Effector memory CD8-positive, alpha-beta T cell (primary cell): ENCODE measurements at places on chromosomes 12 and 14.

DNA sequence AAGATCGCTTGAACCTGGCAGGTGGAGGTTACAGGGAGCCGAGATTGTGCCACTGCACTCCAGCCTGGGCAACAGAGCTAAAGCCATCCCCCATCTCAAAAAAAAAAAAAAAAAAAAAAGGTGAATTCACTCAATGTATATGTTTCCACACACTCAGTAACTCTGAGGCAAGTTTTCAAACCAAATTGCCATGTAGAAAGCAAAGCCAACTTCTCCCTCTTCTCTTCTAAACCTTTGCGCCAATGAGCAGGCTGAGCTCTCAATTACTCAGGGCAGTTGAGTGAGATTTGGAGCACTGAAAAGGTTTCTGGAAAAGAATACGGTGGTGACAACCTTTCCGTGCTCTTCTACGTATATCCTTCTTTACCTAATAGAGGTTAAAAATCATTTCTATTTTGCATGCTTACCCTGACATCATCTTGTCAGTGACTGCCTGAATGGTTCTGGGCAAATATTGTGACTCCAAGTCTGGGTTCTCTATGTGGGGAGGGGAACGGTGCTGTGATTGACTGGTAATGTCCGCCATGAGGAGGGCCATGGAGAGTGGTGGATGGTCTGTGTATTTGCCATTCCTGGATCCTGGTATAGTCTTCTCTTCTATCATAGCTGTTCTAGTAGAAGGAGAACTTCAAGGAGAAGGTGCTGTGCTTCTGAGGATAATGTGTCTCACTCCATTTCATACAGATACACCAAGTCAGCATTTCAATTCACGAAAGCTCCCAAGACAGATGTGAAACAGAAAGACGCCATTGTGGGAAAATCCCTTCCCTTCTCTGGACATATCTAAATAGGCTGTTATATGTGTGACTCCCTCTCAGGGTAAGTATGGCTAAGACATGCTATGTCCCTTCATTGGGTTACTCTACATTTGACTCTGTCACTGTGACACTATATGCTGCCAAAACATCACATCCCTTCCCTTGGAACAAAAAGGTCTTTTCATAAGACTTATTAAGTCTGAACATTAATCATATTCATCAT, 46.2 kb upstream of the MED13L start:
- peak overlapping the region; percentile 88 for H3K27ac ChIP-seq
- peaks cover 3% of the 10 kb centered on the region for H3K36me3 ChIP-seq
- no peak for DNase-seq
- H3K4me3 ChIP-seq, result no peak overlapping the region
- H3K4me1 ChIP-seq, result peaks cover 14% of the 10 kb centered on the region

DNA sequence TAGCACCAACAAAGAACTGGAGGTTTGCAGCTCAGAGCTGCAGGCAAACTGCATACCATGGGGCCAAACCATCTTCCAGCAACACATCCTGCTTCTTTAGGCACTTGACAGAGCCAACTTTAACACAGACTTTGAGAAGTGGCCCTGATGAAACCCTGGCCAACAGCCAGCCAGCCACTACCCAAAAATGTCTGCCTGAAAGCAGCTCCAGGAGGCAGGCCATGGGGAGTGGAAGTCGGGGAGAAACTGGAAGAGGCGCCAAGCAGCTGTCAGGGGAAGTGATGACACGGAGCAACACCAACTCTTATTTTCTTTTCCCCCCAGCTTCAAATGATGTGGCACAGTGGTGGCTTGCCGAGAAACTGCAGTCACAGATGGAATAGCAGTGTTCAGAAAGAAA, 110.9 kb upstream of the PLXNC1 start:
- H3K4me3 ChIP-seq, result no peak overlapping the region
- peak overlapping the region; percentile 47 for H3K27ac ChIP-seq
- no peaks in the 10 kb centered on the region for H3K4me1 ChIP-seq
- H3K36me3 ChIP-seq, result no peaks in the 10 kb centered on the region
- H3K27me3 ChIP-seq, result peaks cover 49% of the 10 kb centered on the region
- DNase-seq, result no peak

- no peaks in the 10 kb centered on the region for H3K27me3 ChIP-seq
- H3K36me3 ChIP-seq, result peaks cover 9% of the 10 kb centered on the region
- H3K4me3 ChIP-seq, result no peak overlapping the region
Observed at GRCh38 chr14:105324080-105324778, 9.7 kb downstream of the PACS2 start.

GRCh38 chr14:52275372-52275771, 7.9 kb downstream of the PTGDR start:
- peaks cover 62% of the 10 kb centered on the region for H3K36me3 ChIP-seq
- peak overlapping the region; percentile 23 for H3K27ac ChIP-seq
- peaks cover 40% of the 10 kb centered on the region for H3K4me1 ChIP-seq
- H3K4me3 ChIP-seq, result no peak overlapping the region
- no peak for DNase-seq

DNA sequence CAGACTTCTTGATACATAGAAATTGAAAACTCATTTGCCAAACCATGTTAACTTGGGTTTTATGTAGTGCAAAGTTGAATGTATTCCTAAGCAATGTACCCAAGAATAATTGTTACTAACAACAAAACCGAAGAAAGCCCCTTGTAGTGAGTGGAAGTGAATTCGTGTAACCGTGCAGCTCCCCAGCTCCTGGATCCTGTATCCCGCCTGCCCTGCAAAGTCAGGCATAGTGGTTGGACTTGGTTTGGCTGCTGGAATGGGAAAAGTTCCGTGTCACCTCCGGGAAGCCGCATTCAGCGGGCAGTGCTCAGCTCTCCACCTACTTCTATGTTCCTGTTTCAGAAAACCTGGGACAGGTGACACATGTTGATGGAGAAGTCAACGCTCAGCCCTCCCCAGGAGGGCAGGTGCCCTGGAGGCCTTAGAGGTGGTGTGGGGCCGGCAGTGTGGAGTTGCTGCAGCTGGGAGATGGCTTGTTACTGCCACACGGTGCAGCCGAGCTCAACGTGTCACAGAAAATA, 29.2 kb upstream of the C14orf180 start:
- no peaks in the 10 kb centered on the region for H3K4me1 ChIP-seq
- H3K27ac ChIP-seq, result no peak overlapping the region
- H3K27me3 ChIP-seq, result peaks cover 50% of the 10 kb centered on the region
- DNase-seq, result no peak
- no peak overlapping the region for H3K4me3 ChIP-seq
- no peaks in the 10 kb centered on the region for H3K36me3 ChIP-seq

DNA sequence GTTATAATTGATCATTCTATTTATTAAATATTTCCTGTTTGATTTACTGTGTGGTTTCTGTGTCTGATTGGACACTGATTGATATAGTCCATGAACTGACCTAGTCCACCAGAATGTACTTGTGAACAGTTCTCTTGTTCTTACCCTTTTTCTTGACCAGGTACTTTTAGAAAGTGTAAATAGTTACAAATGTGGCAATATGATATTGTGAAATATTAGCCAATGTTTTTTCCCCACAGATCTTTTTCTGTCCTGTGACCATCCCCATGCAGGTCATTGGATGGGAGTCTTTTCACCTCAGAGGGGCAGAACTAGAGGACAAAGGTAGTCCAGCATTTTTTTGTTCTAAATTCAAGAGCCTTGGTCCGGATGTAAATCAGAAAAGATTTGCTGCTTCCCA, 8.3 kb upstream of the CRY1 start:
- peaks cover 35% of the 10 kb centered on the region for H3K27me3 ChIP-seq
- H3K4me3 ChIP-seq, result no peak overlapping the region
- no peak overlapping the region for H3K27ac ChIP-seq
- H3K4me1 ChIP-seq, result no peaks in the 10 kb centered on the region

DNA sequence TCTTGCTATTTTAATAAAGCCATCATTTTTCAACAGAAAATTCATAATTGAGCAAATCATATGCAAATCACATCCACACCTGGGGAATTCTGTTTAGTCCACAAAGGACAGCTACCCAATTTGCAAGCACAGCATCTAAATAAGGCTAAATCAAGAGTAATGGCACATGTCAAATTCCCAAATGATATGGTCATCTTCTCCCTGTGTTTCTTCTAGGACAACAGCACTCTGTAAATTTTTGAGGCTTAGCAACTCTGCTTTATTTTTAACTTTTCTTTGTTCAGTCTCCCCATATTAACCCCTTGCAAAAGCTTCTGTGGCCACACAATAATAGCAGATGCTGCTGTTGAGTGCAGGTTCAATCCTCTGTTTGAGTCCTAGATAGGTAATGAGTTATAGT, 155.6 kb upstream of the DAAM1 start:
- no peak overlapping the region for H3K27ac ChIP-seq
- DNase-seq, result no peak
- H3K27me3 ChIP-seq, result peaks cover 20% of the 10 kb centered on the region
- H3K36me3 ChIP-seq, result no peaks in the 10 kb centered on the region
- H3K4me1 ChIP-seq, result peaks cover 6% of the 10 kb centered on the region

GRCh38 chr12:6368906-6369525, 6.3 kb downstream of the SCNN1A start:
- H3K27ac ChIP-seq, result peak overlapping the region; percentile 46
- no peaks in the 10 kb centered on the region for H3K27me3 ChIP-seq
- no peak overlapping the region for H3K4me3 ChIP-seq
- H3K36me3 ChIP-seq, result no peaks in the 10 kb centered on the region

DNA sequence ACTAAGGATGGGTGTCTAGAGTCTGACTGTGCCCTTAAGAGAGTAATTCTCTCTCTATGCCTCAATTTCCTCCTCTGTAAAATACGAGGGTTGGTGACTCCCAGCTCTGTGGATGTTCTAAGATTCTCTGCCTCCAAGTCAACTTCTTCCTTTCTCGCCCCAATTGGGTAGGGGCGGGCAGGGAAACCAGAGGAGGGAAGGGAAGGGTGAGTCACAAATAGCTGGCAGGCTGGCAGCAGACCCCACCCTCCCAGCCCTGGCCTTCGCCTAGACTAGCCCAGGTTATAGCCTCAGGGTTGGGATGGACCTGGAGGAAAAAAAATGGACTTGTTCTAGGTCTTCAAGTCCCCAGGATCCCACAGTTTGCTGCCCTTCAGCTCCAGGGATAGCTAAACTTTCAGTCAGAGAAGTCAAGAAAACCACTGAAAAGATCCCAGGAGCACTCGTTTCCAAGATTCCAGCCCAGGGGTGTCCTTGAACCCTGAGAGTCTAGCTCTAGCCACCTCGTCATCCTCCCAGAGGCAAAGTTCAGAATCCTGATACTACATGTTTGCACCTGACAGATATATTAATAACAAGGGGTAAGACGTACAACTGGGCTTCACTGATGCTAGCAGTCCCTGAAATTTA, 2.3 kb downstream of the DGKA start:
- peak overlapping the region; percentile 95 for H3K27ac ChIP-seq
- H3K4me3 ChIP-seq, result peak overlapping the region; percentile 99
- H3K27me3 ChIP-seq, result no peaks in the 10 kb centered on the region
- peaks cover 69% of the 10 kb centered on the region for H3K4me1 ChIP-seq
- DNase-seq, result no peak

DNA sequence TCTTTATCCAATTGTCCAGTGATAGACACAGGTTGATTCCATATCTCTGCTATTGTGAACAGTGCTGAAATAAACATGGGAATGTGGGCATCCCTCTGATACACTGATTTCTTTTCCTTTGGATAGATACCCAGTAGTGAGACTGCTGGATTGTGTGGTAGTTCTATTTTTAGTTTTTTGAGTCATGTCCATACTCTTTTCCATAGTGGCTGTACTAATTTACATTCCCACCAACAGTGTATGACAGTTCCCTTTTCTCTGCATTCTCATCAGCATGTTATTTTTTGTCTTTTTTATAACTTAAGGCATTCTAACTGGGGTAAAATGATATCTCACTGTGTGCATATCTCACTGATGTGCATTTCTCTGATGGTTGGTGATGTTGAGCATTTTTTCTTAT, 24.8 kb upstream of the VASH1 start:
- no peak for DNase-seq
- no peaks in the 10 kb centered on the region for H3K4me1 ChIP-seq
- H3K4me3 ChIP-seq, result no peak overlapping the region
- H3K36me3 ChIP-seq, result no peaks in the 10 kb centered on the region
- H3K27me3 ChIP-seq, result peaks cover 44% of the 10 kb centered on the region
- H3K27ac ChIP-seq, result no peak overlapping the region

- no peak overlapping the region for H3K4me3 ChIP-seq
- H3K27me3 ChIP-seq, result peaks cover 21% of the 10 kb centered on the region
- no peaks in the 10 kb centered on the region for H3K4me1 ChIP-seq
Observed at GRCh38 chr12:111298582-111299436, 70.1 kb downstream of the PHETA1 start.

DNA sequence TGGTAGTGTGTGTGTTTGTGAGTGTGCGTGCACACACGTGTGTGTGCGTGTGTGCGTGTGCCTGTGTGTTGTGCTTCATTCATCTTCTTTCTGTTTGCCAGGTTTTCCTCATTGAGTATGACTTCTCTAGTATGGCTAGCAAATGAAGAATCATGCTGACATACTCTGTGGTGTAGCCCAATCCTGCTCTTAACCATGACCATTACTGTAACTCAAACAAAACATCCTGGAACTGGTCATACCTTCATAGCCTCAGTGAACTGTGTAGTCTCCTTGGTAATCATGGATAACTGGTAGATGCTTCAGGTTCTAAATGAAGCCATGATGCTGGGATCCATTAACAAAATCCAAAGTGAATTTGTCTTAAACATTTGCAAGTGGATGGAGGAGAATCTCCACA, 1117.7 kb downstream of the BCL11B start:
- H3K36me3 ChIP-seq, result no peaks in the 10 kb centered on the region
- H3K27ac ChIP-seq, result no peak overlapping the region
- no peak for DNase-seq
- no peak overlapping the region for H3K4me3 ChIP-seq
- no peaks in the 10 kb centered on the region for H3K27me3 ChIP-seq

- no peaks in the 10 kb centered on the region for H3K36me3 ChIP-seq
- no peaks in the 10 kb centered on the region for H3K4me1 ChIP-seq
- no peak overlapping the region for H3K27ac ChIP-seq
- peaks cover 32% of the 10 kb centered on the region for H3K27me3 ChIP-seq
- no peak for DNase-seq
Observed at GRCh38 chr12:113724794-113725556, 241.2 kb downstream of the RBM19 start.

GRCh38 chr12:49264466-49264872, 413 bp upstream of the TUBA1C start:
- H3K4me1 ChIP-seq, result peaks cover 13% of the 10 kb centered on the region
- peak overlapping the region; percentile 65 for H3K27ac ChIP-seq
- peak; percentile 22 for DNase-seq
- H3K27me3 ChIP-seq, result no peaks in the 10 kb centered on the region
- peaks cover 23% of the 10 kb centered on the region for H3K36me3 ChIP-seq
- peak overlapping the region; percentile 82 for H3K4me3 ChIP-seq

DNA sequence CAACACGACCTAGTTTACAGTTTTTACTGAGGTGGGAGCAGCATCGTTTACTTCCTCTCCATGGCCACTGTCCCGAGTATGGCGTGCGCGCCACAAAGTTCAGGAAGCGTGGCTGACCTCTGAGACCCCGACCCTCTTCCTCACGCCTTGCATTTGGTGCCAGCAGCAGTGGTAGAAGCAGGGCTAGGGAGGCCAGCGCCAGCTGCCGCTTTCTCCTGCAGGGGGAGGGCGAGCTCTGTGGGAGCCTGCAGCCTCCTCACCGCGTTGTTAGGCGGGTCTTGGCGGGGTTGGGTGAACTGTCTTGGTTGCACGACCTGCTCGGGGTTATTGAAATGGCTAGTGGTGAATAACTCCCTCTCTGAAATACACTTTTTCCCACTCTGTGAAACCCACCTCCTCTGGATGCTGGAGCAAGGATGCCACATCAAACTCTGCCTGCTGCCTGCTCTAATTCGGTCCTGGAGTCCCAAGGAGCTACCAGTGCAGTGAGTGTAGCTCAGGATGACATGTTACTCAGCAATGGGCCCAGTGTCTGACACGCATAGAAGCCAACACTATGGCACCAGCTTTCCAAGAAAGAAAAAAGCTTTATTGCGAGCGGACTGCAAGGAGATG, 22.3 kb upstream of the TDRD9 start:
- H3K27me3 ChIP-seq, result no peaks in the 10 kb centered on the region
- no peak for DNase-seq
- peaks cover 4% of the 10 kb centered on the region for H3K36me3 ChIP-seq
- H3K4me1 ChIP-seq, result peaks cover 6% of the 10 kb centered on the region
